NCI-H345 (cell line): ENCODE measurements at places on chromosomes 13 and 19.

GRCh38 chr19:30649934-30650614 is 277.9 kb downstream of the ZNF536 start:
- peak; percentile 58 for DNase-seq

DNA sequence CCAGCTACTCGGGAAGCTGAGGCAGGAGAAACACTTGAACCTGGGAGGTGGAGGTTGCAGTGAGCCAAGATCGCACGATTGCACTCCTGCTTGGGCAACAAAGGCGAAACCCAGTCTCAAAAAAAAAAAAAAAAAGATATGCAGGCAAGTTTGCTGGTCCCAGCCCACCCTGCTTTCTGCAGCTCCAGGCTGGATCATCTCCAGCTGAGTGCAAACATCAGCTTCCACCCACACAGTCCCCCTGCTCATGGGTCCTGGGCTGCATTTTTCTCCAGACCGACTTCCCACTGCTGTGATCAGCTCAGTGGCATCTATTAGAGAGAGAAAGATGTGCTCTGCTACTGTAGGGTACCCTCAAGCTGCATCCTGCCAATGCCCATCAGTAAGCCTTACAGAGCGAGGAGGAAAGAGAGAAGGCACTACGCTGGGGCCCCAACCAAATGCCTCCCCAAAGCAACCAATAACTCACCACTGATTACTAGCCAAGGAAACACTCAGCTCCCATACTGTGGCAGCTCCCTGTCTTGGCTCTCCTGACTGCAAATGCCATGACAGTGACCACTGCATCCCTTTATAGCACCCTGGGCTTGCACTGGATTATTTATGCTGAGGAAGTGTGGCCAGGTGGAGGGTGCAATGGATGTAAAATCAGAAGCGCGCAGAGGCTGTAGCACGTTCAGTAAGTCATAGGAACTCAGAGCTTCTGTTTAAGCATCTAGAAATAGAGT is 170.9 kb upstream of the ZNF507 start:
- no peak for DNase-seq

- no peak for DNase-seq
Observed at GRCh38 chr19:49497047-49497788, 984 bp downstream of the RPS11 start.

GRCh38 chr13:90867336-90867683 is 480.2 kb upstream of the MIR17HG start:
- peak; percentile 71 for DNase-seq

- no peak for DNase-seq
Observed at GRCh38 chr13:87981416-87981815, 310.2 kb downstream of the SLITRK5 start.

DNA sequence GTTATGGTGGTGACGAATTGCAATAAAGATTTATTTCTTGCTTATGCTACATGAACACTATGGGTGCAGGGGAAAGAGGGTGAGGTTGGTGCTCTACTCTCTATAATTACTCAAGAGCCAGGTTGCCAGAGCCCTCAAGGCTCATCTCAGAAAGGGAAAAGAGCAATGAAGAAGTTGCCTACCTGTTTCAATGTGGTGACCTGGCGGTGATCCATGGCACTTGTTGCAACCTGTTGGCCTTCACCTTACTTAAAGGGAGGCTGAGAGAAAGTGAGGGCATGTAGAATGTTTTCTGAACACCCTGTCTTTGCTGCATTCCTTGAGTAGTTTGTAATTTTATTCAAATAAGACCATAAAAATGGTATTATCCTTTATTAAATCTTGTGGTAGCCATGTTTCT is 394.4 kb downstream of the GPC6 start:
- DNase-seq, result no peak
